ENCODE measurements at places on chromosomes 7 and 10.

- no peak for DNase-seq
Measured at GRCh38 chr7:51918581-51918980, 602.0 kb upstream of the COBL start.

- DNase-seq = no peak
Measured at GRCh38 chr10:130048081-130048480, 62.5 kb downstream of the C10orf143 start.

GRCh38 chr10:68269562-68270290 is 37.8 kb upstream of the ATOH7 start:
- DNase-seq = no peak

DNA sequence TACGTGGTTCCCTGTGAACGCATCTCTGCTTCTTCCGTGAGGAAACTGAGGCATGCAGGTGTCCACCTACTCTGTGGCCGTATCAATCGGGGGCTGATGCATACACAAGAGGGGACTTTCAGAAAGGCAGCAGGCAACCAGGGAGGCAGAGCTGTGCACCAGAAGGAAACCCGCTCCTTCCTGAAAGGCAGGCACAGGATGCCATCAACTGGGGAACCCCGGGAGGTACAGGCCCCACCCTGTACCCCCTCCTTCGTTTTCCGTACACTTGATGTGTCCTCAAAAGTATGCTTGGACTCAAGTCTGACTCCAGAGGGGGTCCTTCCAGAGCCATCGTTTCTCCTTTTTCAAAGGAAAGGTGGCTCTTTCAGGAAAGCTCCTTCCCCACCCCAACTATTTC is 59.5 kb downstream of the ASB13 start:
- peak; percentile 2 for DNase-seq

DNA sequence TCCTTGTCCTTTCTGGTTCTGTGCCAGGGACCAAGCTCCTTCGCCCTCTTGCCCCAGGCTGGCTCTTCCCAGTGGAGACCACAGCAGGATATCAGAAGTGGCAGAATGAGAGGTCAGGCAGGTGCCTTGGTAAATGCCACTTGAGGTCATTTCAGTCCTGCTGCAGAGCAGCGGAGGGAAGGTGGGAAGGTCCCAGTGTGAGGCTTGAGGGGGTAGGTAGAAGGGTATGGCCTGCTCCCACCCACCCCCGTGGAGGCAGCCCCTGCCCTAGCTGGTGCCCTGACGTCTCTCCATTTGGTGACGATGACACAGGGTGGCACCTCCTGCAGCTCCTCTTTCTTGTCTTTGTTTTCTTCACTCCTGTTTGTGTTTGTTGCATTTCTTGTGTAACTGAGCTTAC is 538.8 kb downstream of the TCERG1L start:
- DNase-seq = no peak

DNA sequence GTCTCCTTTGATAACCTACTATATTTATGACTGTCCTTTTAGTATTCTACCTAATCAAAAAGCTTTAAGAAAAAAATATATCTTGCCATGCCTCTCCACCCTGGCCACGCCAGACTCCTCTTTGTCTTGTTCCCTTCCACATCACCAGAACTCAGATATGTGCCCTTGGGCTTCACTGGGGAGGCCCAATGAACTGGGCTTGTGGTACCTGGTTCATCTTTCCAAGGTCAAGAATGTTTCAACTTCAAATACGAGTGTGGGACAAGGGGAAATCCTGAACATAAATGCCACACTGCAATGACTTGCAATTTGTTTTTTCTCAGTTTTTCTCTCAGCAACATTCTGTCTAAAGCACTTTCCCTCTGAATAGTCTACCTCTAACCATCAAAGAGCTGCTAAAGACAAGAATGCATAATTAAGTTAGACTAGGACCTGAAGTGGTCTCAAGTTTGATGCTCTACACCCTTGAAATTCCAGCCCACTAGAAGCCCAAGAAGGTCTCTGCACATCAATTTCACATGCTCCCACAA is 9.9 kb downstream of the ERCC6 start:
- no peak for DNase-seq

DNA sequence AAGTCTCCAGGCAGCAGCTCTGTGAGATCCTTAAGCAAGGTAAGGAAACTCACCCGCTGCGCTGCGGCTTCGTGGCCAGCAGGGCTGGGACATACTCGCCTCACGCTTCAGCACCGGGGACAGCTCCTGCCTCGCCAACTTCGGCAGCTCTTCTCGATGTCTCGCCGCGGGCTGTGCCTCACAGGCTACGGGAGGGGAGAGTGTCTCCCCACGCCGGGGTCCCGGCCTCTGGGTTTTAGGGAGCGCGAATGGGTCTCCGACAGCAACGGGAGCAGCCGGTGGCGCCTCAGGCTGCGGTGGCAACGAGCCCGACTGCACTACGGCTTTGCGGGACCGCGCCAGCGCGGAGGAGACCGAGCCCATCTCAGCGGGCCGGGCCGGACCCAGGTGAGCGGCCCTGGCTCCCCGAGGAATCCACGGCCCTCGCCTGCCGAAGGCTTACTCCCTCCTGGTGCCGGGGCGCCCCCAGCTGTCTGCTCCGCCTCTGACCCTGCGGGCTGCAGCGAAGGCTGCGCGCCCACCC is 62.4 kb downstream of the LSM5 start:
- no peak for DNase-seq
